ENCODE measurements at places on chromosomes 3 and 15.

GRCh38 chr3:34263101-34263621 is 464.7 kb downstream of the PDCD6IP start:
- no peak for DNase-seq

GRCh38 chr3:71127052-71127831 is 456.3 kb downstream of the FOXP1 start:
- no peak for DNase-seq

- no peak for DNase-seq
These were observed 41.5 kb downstream of the PDHB start for GRCh38 chr3:58392181-58392580.

- DNase-seq = no peak
These were observed 183.4 kb downstream of the OR4M2 start for GRCh38 chr15:22263738-22264137.

GRCh38 chr3:189229196-189229828 is 57.5 kb downstream of the TPRG1 start:
- DNase-seq = no peak

DNA sequence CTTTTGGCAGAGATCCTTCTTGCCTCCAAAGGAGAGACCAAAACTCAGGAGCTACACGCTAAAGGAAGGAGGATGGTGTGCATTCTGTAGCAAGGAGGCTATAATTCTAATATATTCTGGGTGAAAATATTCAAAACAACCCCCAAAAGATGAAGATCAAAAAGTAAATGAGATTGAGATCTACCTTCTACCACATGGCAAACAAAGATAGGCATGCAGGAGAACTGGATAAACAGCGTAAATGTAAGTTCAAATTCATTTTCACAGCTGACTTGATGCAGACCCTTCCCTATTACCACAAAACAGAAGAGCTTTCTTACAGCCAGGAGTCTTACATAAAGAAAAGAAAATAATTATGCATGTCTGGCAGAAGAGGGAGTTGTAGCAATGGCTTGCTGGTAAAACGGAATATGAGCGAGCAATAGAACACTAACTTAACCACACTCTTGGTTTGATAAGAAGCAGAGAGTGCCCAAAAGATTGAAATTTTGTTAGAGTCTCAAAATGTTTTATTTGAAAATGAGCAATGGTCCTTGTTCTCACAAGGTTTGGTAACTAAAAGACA is 272.7 kb downstream of the MECOM start:
- DNase-seq = no peak

- no peak for DNase-seq
These were observed 8.2 kb downstream of the TPM1 start for GRCh38 chr15:63050731-63051155.

DNA sequence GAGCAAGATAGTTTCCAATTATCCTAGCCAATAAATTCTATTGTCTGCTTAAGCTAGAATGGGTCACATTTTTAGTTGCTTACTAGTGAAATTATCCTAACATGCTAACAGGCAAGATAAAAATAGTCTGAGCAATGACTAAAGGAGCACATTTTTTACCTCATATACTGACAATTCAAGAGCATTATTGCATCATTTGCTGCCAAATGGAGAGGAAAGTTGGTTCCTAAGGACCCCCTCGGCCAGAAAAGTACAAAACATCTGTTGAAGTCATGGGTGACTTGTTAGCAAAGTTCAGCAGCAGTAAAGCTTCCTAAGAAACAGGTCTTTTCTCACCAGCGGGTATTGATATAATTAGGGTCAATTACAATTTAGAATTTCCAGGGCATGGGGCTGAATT is 1001.0 kb downstream of the FHIT start:
- no peak for DNase-seq

All from foreskin keratinocyte (primary cell).